ENCODE measurements at places on chromosomes 1 and 21. TPM values are rescaled to one million over a fixed set of nuclear protein-coding genes. Genes with fewer than 3 reads are reported as not detected.

The CLCA4 gene
- total RNA-seq, result 26.7 TPM

The TNFSF18 gene
- total RNA-seq, result not detected

The LENEP gene
- 1.00 TPM for total RNA-seq

The PRDM2 gene
- 9.2 TPM for total RNA-seq

The C1QC gene
- total RNA-seq, result not detected

The HFM1 gene
- not detected for total RNA-seq

The GPA33 gene
- total RNA-seq, result not detected

The NPL gene
- 3.8 TPM for total RNA-seq

The LPGAT1 gene
- total RNA-seq, result 27.7 TPM

The VSIG8 gene
- total RNA-seq, result 0.34 TPM

The FAM78B gene
- under 0.01 TPM for total RNA-seq

The KANK4 gene
- 4.2 TPM for total RNA-seq

The GJB5 gene
- total RNA-seq, result 54.4 TPM

The LUZP1 gene
- total RNA-seq, result 32.5 TPM

The LHX8 gene
- not detected for total RNA-seq

The ACOT11 gene
- 12.6 TPM for total RNA-seq

The SLC44A5 gene
- 2.5 TPM for total RNA-seq

The PTCH2 gene
- 0.14 TPM for total RNA-seq

The ADORA1 gene
- not detected for total RNA-seq

The SAMSN1 gene
- total RNA-seq, result not detected

The EXO1 gene
- total RNA-seq, result 0.36 TPM

The DTL gene
- 0.34 TPM for total RNA-seq

The LIN28A gene
- total RNA-seq, result not detected

The CYYR1 gene
- 0.68 TPM for total RNA-seq

The PLPPR4 gene
- total RNA-seq, result not detected

The BLZF1 gene
- 43.1 TPM for total RNA-seq

The CD34 gene
- total RNA-seq, result not detected

The MYBPH gene
- total RNA-seq, result not detected

The KRTAP20-1 gene
- total RNA-seq, result not detected

The KCNE2 gene
- not detected for total RNA-seq

The IFT25 gene
- 14.3 TPM for total RNA-seq

The ASTN1 gene
- total RNA-seq, result under 0.01 TPM

The CIART gene
- 4.8 TPM for total RNA-seq

The KCNQ4 gene
- under 0.01 TPM for total RNA-seq

The SLC30A7 gene
- total RNA-seq, result 37.6 TPM

Measured in nasal cavity respiratory epithelium epithelial cell of viscerocranial mucosa (primary cell).